Right atrium auricular region (tissue), 2 donors: ENCODE measurements at places on chromosomes 1 and 21.
A peak's percentile ranks its signal among the peaks of the same experiment; 100 is the strongest.

- H3K36me3 ChIP-seq, result no peaks in the 10 kb centered on the region
- H3K4me3 ChIP-seq, result no peak overlapping the region
- H3K27me3 ChIP-seq, result no peaks in the 10 kb centered on the region
- no peak for DNase-seq
Measured at GRCh38 chr1:173268786-173269277, 61.7 kb upstream of the TNFSF4 start.

- H3K4me3 ChIP-seq, result peak overlapping the region; percentile 18
- DNase-seq, result no peak
- peak overlapping the region; percentile 28 for H3K27ac ChIP-seq
- no peaks in the 10 kb centered on the region for H3K36me3 ChIP-seq
- peaks cover 29% of the 10 kb centered on the region for H3K4me1 ChIP-seq
Measured at GRCh38 chr1:210237479-210237878, 4.9 kb downstream of the SERTAD4 start.

DNA sequence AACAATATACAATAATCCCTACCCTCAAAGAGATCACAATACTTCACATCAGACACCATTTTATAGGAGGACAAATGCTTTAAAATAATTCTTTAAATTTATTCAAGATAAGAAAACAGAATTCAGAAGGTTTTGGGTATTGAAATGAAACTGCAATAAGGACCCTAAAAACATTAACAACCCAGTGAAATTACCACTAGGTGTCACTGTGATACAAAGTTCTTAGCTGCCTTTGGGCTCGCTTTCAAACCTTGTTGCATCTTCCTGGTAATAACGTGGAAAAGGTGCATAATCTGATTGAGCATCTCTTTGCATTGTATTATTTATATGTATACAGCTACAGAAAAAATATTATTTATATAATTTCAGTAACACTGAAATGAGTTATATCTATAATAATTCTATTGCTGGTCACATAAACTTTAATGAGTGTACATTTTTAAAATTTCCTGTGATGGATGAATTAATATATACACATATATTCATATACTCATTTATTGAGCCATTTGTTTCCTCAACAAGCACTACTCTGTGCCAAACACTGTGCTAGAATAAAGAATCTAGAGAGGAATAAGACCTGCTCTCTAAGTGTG, 185.2 kb downstream of the FAF1 start:
- no peaks in the 10 kb centered on the region for H3K4me1 ChIP-seq
- no peak for DNase-seq
- no peaks in the 10 kb centered on the region for H3K27me3 ChIP-seq

GRCh38 chr1:35644204-35644603, 2.9 kb upstream of the PSMB2 start:
- no peaks in the 10 kb centered on the region for H3K27me3 ChIP-seq
- no peak overlapping the region for H3K27ac ChIP-seq
- DNase-seq, result no peak
- no peaks in the 10 kb centered on the region for H3K4me1 ChIP-seq
- H3K36me3 ChIP-seq, result no peaks in the 10 kb centered on the region

- H3K36me3 ChIP-seq, result no peaks in the 10 kb centered on the region
- H3K27me3 ChIP-seq, result no peaks in the 10 kb centered on the region
- H3K4me3 ChIP-seq, result no peak overlapping the region
- peaks cover 60% of the 10 kb centered on the region for H3K4me1 ChIP-seq
- DNase-seq, result no peak
Measured at GRCh38 chr1:184504040-184504954, 117.5 kb downstream of the C1orf21 start.

DNA sequence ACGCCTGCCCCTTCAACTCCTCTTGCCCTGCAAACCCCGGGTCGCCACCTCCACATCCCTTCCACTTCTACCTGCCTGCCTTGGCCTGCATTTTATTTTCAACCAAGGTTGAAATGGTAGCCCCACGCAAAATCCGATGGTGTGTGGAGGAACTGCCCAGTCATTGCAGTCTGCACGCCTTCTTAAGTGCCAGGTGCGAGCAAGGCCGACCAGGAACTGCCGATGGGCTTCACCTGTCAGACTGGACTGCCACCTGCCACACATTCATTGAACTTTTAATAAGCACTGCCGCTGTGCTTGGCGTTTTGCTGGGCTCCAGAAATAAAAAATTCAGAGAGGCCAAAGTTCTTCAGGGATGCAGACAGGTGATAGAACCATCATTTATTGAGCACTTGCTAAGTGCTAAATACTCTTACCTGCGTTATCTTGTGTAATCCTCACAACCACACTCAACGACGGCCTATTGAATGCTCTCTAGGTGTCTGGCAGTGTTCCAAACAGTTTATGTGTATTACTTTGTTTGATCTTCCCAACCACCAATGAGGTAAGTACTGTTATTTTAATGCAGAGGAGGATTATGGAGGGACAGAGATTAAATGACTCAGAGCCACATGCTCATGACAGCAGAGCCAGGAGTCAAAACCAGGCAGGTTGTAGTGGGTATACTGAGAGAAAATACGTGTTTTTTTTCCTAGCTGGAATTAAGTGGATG, 36.2 kb downstream of the CACHD1 start:
- H3K36me3 ChIP-seq, result no peaks in the 10 kb centered on the region
- peaks cover 33% of the 10 kb centered on the region for H3K4me1 ChIP-seq
- no peak for DNase-seq
- H3K27me3 ChIP-seq, result no peaks in the 10 kb centered on the region
- H3K27ac ChIP-seq, result peak overlapping the region; percentile 39
- H3K4me3 ChIP-seq, result peak overlapping the region; percentile 44

GRCh38 chr1:171635661-171636060, 13.6 kb downstream of the MYOCOS start:
- H3K36me3 ChIP-seq, result no peaks in the 10 kb centered on the region
- H3K27ac ChIP-seq, result no peak overlapping the region
- H3K4me1 ChIP-seq, result no peaks in the 10 kb centered on the region
- no peak for DNase-seq
- no peak overlapping the region for H3K4me3 ChIP-seq
